ENCODE measurements at places on chromosomes 5 and 9.

- DNase-seq = no peak
These were observed 55.4 kb upstream of the PPP3R2 start for GRCh38 chr9:101650142-101650541.

DNA sequence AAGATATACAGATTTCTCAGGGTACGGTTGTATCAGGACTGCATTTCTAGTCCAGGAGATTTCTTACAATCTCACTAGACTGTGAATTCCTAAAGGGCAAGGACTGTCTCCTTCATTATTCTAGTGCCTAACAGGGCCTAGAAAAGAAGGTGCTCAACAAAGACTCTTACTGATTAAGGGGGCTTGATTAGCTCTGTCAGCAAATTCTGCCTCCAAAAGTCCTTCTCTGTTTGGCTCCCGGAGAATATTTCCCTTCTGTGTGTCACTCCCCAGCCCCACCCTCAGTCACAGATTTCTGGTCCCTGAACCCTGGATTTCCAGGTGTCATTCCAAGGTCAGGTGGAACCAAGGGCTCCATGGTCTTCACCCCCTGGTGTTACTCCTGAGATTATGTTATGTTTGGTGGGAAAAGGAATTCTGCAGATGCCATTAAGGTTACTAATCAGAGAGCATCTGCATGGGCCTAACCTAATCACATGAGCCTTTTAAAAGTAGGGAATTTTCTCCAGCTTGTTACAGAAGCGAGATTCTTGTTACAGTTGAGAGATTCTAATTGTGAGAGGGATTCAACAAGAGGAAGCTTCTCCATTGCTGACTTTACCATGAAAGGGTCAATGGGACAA, 167.7 kb upstream of the LHFPL2 start:
- no peak for DNase-seq

DNA sequence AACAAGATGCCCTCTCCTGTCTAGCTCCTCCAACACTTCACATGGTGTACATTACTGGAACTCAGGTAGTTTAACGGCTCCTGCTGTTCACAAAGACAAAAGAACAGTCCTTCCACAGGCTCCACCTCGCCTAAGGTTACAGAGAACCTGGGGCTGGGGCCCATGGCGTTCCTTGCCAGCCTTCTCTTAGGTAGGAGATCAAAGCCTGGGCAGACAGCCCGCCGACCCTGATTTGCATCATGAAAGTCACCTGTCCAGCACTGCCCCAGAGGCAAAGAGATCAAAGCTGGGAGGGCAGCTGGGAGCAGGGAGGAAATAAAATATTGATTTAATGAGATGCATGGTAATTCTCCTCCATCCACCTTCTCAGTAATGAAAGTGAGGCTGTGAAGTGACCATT, 115.0 kb upstream of the SLIT3 start:
- DNase-seq = no peak

- DNase-seq = peak; percentile 35
These were observed 1.7 kb downstream of the FKBP15 start for GRCh38 chr9:113219186-113219936.

DNA sequence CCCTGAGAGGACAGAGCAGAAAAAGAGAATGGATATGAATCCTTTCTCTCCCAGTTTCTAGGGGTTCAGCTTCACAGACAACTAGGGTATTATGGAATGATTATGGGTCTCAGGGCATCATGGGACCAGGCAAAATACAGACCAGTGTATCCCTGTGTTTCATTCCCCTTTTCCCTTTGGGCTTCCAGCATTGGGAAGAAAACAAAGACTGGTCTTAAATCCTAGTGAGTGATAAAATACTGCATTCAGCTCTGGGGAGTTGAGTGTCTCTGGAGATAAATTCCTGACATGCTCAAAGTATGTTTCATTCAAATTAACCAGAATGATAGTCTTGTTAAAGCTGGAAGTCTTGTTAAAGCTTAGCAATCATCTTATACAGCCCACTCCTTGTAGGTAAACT, 2.4 kb upstream of the POU4F3 start:
- no peak for DNase-seq

GRCh38 chr5:174412941-174413340, 311.4 kb upstream of the MSX2 start:
- DNase-seq = no peak

DNA sequence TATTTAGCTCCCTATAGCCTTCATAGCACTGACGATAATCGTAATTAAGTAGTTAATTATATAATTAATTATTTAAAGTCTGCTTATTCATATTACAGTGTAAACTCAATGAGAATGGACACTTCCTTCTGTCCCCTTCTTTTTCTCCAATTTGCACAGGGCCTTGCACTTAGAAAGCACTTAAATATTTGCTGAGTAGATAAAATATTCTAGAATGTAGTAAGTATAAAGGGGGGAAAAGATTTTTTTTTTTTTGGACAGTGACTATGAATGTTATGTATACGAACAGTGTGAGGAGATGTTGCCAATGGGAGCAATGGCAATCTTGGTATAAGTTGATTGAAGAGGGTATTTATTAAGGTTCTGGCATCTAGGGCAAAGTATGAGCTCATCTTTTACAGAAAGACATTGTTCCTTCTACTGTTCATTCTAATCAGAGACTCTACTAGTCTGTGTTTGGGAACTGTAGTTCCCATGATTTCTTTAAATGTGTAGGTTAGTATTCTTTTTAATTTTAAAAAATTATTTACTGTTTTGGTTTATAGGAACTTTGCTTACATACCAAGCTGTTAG, 49.4 kb downstream of the YTHDC2 start:
- DNase-seq = no peak

GRCh38 chr5:181114284-181114843, 16.6 kb downstream of the OR2V1 start:
- no peak for DNase-seq

GRCh38 chr9:83424831-83425230, 113.4 kb downstream of the FRMD3 start:
- DNase-seq = no peak

DNA sequence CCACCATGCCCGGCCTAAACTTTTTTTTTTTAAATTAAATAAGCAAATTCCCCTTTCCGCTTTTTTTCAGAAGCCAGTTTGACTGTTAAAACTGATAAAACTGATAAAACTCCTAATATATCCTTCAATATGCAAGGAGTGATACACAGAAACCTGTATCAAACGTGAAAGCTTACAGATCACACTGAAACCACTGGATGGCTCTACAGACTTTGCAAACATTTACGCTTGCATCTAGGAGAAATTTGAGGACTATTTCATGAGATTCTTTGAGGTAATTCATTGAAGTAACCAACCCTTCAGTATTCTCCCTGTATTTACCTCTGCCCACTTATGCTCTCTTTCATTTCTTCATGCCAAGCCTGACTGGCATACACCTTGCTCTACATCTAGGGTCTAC, 40.6 kb upstream of the CHD1 start:
- DNase-seq = no peak

DNA sequence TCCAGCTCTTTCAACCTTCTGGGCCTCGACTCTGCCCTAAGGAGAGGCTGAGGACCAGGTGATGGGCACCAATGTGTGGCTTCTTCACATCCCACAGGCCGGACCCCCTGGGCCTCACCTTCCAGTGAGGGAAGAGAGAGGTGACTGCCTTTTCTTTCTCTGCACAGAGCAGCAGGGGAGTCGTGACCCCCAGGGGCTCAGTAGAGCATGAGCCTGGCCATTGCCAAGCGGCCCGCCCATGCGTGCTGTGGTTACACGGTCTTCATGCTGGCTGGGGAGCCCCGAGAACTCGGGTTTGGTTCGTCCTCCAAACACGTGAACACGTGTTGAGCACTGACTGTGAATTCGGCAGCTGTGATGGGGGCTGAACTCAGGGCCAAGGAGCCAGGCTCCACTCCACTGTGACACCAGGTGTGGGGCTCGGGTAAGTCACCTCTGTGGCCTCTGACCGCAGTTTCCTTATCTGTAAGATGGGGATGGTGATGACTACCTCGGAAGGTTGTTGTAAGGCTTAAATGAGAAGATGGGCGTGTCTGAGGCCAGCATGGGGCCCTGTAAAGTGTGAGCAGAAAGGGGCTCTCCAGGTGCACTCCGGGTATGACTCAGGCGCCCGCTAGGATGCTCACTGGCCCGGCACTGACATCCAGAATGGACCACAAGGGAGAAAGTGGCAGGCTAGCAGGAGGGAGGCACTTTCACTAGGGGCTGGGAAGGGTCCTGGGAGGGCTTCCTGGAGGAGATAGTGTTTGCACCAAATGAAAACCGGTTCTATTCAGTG, 13.4 kb upstream of the GRHPR start:
- DNase-seq = peak; percentile 76

DNA sequence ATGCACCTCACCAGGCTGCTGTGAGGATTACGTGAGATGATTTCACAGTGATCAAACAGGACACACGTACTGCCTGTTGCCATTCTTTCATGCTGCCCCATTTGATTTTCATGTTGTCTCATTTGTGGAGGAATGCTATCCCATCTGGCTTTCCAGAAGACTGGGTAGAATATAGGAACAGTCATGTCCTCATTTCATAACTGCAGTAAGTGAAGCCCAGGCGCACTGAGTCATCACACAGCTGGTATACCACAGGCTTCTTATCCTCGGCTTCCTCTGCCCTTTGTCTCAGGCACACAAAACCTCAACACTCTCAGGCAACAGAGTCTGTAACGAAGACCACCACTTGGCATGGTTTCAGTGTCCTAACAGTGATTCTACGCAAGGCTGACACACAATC, 62.3 kb downstream of the LHFPL2 start:
- DNase-seq = no peak

DNA sequence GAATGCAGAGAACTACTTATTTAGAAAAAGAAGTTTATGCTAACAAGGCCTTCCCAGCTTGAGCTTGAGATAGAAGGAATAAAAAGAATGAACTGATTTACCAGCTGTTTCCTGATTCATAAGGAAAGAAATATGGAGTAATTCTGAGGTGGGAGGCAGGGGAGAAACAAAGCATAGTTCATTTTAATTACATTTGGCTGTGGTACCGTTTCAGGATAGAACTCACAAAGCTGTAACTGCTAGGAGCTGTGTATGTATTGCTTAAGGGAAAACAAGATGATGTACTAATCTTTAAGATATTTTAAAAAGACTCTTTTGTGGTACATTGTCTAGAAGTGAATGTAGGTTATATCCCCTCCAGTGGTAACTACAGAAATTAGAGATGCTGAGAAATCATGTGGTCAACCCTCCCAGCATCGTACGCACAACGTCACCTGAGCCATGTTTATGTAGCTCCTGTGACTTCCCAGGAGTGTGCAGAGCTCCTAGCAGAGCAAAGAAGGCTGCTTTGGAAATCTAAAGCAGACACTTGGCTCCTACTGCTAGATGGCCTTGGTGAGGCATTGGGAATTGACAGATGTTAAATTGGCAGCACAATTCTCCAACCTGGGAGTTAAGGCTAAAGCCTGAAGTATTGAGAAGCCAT, 208.3 kb upstream of the VLDLR start:
- DNase-seq = no peak

GRCh38 chr9:36091026-36091953, 45.2 kb upstream of the GLIPR2 start:
- DNase-seq = no peak

DNA sequence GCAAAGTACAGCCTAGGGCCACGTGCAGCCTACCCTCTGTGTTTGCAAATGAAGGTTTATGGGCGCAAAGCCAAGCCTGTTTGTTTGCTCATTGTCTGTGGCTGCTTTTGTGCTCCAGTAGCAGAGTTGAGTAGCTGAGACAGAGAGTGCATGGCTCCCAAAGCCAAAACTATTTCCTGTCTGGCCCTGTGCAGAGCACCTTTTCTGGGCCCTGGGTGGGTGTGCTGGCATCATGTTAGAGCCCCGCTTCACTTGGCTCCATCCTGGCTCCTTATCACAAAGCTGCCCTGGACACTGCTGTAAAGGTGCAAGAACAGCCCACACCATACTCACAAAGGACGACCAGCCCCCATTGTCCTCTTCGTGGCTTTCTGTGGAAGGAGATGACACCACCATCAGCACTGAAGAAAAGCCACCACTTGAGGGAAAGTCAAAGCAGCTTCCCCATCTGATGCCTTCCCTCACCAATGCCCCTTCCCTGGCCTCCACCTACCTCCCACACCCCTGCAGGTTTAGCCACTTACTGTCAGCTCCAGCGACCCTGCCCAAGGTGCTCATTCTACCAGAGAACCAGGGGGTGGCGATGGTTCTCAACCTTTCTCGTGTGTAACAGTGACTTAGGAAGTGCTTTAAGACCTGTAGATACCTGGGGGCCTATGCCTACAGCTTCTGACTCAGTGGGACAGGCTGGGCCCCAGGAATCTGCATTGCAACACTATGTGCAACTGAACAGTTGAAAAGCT, 23.4 kb downstream of the LCP2 start:
- DNase-seq = no peak

DNA sequence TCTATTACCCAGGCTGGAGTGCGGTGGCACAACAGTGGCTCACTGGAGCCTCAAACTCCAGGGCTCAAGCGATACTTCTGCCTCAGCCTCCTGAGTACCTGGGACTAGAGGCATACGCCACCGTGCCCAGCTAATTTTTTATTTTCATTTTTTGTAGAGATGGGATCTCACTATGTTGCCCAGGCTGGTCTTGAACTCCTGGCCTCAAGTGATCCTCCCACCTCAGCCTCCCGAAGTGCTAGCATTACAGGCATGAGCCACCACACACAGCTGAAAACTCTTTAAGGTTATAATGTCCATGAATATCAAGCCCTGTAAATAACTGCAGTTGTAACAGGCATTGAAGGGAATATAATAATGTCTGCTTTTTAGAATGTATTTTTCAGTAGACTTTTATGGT, 271.2 kb downstream of the AOPEP start:
- DNase-seq = no peak

GRCh38 chr5:33631786-33632185, 191.0 kb downstream of the TARS1 start:
- DNase-seq = peak; percentile 6

- DNase-seq = no peak
These were observed 41.5 kb downstream of the KCNIP1 start for GRCh38 chr5:170545313-170545712.

GRCh38 chr5:72288924-72289323, 31.1 kb downstream of the MRPS27 start:
- no peak for DNase-seq

DNA sequence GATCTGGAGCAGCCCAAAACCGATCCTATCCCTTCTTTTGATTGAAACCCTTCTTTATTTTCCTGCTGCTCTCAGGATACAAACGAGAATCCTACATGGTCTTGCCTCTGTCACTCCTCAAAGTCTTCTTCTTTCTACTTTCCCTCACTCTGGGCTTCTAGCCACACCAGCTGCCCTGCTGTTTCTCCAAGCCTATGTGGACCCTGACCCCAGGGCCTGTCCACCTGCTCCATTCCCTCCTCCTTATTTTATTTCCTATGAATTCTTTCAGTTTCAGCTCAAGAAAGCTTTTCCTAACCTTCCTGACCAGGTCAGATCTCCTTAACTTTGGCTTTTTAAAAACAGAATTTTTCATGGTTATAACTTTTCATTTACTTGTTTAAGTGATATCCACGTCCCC, 141.0 kb downstream of the ARHGAP26 start:
- no peak for DNase-seq

- no peak for DNase-seq
These were observed 44.9 kb upstream of the MAN2A1 start for GRCh38 chr5:109644829-109645228.

Data from GM20000 (cell line).